Spleen (tissue), 13 donors: ENCODE measurements at places on chromosomes 2 and 18. TPM values are rescaled to one million over a fixed set of nuclear protein-coding genes. Genes with fewer than 3 reads are reported as not detected.

The DSG3 gene
- polyA plus RNA-seq = 0.04 TPM

GRCh38 chr2:157919181-157919580 lies 43.1 kb upstream of the ACVR1 start:
- no peak for DNase-seq

The HES6 gene
- 14.2 TPM for polyA plus RNA-seq

- no peak for DNase-seq
Measured at GRCh38 chr2:59080451-59081181, 839.5 kb upstream of the FANCL start.

The FBXO41 gene
- 8.0 TPM for polyA plus RNA-seq

The TNP1 gene
- not detected for polyA plus RNA-seq

GRCh38 chr18:371609-371982 lies 103.7 kb upstream of the THOC1 start:
- DNase-seq = no peak

The AGPS gene
- polyA plus RNA-seq = 6.4 TPM

DNA sequence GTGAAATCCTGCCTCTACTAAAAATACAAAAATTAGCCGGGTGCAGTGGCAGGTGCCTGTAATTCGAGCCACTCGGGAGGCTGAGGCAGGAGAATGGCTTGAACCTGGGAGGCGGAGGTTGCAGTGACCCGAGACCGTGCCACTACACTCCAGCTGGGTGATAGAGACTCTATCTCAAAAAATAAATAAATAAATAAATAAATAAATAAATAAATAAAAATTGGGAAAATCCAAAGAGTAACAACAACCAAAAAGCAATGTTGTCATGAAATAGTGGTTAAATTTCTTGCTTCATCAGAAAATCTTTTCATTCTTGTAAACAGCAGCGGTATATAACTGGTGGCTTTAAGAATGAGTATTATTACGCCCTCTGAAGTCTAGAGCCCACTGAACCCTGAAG lies 54.4 kb downstream of the HEATR5B start:
- DNase-seq = no peak

DNA sequence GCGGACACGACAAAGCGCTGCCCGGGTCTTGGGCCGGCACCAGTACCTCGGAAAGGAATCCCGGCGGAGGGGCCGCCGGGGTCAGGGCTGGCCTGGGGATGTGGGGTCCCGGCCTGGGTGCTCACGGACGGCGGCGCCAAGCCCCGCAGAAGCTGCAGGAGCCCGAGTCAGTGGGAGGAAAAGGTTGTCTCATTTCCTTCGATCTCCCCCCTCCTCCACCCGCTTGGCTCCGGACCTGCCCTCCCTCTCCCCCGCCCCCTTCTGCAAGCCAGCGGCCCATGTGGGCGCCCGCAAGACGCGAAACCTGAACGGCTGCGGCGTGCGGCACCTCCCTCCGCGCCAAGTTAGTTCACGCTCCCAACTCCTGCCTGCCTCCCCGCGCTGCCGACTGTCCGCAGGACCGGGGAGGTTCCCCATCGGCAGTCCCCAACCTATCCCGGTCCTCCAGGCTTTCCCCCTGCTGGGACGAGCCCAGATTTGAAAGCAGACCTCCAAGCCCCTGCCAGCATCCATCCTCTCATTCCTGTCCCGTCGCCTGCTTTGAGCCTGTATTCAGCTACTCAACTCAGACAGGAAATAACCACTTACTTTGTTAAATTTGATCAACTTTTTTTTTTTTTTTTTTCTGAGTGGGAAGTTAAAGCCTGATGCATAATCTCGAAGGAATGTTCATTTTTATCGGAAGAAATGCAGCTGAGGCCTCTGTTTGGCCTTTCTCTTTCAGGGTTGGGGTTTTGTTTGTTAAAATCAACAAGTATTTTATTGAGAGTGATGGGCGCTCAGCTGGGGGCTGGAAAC lies at the start of gene EVA1A:
EVA1A (minus strand) TSS at position 172 of the 798 bp plus-strand sequence. CDS start 42,799 bp downstream, outside the sequence.
- no peak for DNase-seq

The DOK6 gene
- polyA plus RNA-seq = 0.09 TPM

- DNase-seq = peak; percentile 77
Measured at GRCh38 chr2:209771474-209772289, at the start of gene UNC80. TSS of gene UNC80 (plus strand) at chr2:209771832. CDS start at chr2:209772073, 241 bp downstream.

- DNase-seq = no peak
Measured at GRCh38 chr2:70949086-70949485, 13.4 kb downstream of the ATP6V1B1 start.

GRCh38 chr2:232506709-232507108 lies 13.5 kb upstream of the PRSS56 start:
- DNase-seq = no peak

The SLC30A3 gene
- polyA plus RNA-seq = 0.05 TPM

DNA sequence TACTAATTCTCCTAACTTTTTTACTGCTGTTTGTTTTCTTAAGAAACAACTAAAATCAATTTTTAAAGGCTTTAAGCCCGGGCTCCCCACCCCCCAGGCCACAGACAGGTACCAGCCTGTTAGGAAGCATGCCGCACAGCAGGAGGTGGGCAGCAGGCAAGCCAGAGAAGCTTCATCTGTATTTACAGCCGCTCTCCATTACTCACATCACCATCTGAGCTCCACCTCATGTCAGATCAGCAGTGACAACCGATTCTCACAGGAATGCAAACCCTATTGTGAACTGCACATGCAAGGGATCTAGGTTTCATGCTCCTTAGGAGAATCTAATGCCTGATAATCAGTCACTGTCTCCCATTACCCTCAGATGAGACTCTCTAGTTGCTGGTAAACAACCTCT lies 517.0 kb downstream of the NRXN1 start:
- no peak for DNase-seq

- no peak for DNase-seq
Measured at GRCh38 chr2:162839419-162839818, 852 bp upstream of the KCNH7 start.

The CLIP4 gene
- 7.3 TPM for polyA plus RNA-seq

DNA sequence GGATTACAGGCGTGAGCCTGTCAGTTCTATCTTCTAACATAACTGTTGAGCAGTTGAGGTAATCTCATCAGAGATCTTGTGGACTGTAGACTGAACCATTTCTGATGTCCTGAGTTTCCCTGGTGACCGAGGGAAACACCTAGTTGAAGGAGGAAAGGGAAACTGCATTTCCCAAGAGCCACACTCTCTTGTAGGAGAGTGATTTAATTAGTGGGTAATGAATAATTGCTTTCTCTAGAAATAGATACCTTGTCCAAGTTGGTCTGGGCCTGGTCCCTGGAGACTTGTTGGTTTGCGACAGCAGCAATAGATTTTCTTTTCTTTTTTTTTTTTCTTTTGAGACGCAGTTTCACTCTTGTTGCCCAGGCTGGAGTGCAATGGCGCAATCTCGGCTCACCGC lies 7.4 kb downstream of the TTLL4 start:
- DNase-seq = no peak

DNA sequence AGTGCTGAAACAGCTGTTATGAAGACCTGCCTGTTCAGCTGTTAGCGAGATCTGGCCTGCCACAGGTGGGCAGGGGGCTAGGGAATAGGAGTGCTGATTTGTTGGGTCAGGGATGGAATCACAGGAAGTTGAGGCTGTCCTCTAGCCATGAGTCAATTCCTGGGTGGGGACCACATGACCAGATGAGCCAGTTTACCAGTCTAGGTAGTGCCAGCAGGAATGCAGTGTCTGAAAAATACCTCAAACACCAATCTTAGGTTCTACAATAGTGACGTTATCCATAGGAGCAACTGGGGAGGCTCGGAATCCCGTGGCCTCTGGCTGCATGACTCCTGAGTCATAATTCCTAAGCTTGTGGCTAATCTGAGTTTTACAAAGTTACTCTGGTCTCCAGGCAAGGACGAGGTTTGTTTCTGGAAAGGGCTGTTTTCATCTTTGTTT lies 44.9 kb downstream of the DYSF start:
- no peak for DNase-seq
